Spleen (tissue), 13 donors: ENCODE measurements at places on chromosomes 6 and 20. TPM values are rescaled to one million over a fixed set of nuclear protein-coding genes. Genes with fewer than 3 reads are reported as not detected.

- H3K4me3 ChIP-seq, result no peak overlapping the region
- H3K36me3 ChIP-seq, result no peaks in the 10 kb centered on the region
- no peaks in the 10 kb centered on the region for H3K4me1 ChIP-seq
Measured at GRCh38 chr6:169222126-169222525, 31.5 kb downstream of the THBS2 start.

DNA sequence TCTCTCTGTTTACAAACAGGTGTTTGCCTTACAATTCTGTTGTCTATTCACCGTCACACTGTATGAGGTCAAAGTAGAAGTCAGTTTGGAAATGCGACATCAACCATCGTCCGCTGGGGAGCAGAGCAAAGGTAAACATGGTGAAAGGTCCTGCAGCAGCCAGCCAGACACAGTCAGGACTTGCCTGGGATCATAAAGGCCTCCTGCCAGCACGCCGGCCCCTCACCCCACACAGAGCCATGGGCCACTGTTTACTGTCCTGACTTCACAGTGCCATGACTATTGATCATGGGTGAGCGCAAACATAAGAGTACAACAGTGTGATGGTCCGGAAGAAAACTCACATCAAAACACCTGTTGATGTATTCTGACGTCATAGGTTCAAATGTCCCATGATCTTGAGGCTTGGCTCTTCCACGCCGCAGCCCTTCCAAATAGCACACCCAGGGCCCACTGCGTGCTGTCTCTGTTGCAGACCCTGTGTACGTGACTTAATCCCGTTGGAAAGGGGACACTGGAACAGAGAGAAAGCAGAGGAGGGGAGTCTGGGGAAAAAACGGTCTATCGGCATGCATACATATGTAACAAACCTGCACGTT lies 16.9 kb upstream of the PPP1R3G start:
- no peaks in the 10 kb centered on the region for H3K36me3 ChIP-seq

TTK gene
- total RNA-seq, result 1.8 TPM

MTFR2 gene
- 1.6 TPM for total RNA-seq

- no peak for DNase-seq
- H3K36me3 ChIP-seq, result no peaks in the 10 kb centered on the region
- H3K27me3 ChIP-seq, result no peaks in the 10 kb centered on the region
- no peak overlapping the region for H3K27ac ChIP-seq
Measured at GRCh38 chr20:32348207-32348606, 9.9 kb upstream of the ASXL1 start.

- H3K27ac ChIP-seq, result no peak overlapping the region
- no peaks in the 10 kb centered on the region for H3K4me1 ChIP-seq
- H3K4me3 ChIP-seq, result no peak overlapping the region
- H3K27me3 ChIP-seq, result no peaks in the 10 kb centered on the region
- no peaks in the 10 kb centered on the region for H3K36me3 ChIP-seq
- no peak for DNase-seq
Measured at GRCh38 chr6:73076211-73076954, 148.9 kb downstream of the KHDC1L start.

- no peak for DNase-seq
Measured at GRCh38 chr20:38383147-38383546, 36.9 kb downstream of the LBP start.

- no peaks in the 10 kb centered on the region for H3K4me1 ChIP-seq
- peaks cover 15% of the 10 kb centered on the region for H3K27me3 ChIP-seq
Measured at GRCh38 chr20:58470336-58471192, 44.6 kb downstream of the APCDD1L start.

DNA sequence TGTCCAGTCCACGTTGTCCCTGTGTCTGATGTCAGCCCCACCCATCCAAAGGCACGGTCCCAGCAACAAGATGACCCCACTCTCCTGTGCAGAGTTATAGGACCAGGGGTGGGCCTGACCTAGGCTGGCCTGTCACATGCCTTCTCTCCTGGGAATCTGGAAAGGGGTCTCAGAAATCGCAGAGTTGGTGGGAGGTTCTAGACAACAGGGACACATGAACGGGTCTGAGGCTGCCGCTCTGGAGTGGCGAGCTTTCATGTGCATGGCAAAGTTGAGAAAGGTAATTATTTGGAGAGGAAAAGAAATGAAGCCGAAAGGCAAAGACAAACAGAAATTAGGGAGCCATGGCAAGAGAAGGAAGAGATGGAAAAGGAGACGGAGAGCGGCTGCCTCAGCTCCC lies 29.5 kb downstream of the BFSP1 start:
- H3K36me3 ChIP-seq, result no peaks in the 10 kb centered on the region
- no peak overlapping the region for H3K27ac ChIP-seq
- no peak for DNase-seq
- no peak overlapping the region for H3K4me3 ChIP-seq
- H3K27me3 ChIP-seq, result no peaks in the 10 kb centered on the region

- no peak for DNase-seq
- peaks cover 11% of the 10 kb centered on the region for H3K4me1 ChIP-seq
- no peak overlapping the region for H3K4me3 ChIP-seq
- no peaks in the 10 kb centered on the region for H3K27me3 ChIP-seq
Measured at GRCh38 chr20:57716901-57717300, 7.1 kb upstream of the PMEPA1 start.

APOM gene
- total RNA-seq, result 0.66 TPM

GRCh38 chr20:56765172-56766073 lies 136.3 kb downstream of the TFAP2C start:
- no peak overlapping the region for H3K27ac ChIP-seq
- no peak for DNase-seq
- no peaks in the 10 kb centered on the region for H3K27me3 ChIP-seq

HLA-DMB gene
- 135 TPM for total RNA-seq

SIRPG gene
- total RNA-seq, result 10.4 TPM

DNA sequence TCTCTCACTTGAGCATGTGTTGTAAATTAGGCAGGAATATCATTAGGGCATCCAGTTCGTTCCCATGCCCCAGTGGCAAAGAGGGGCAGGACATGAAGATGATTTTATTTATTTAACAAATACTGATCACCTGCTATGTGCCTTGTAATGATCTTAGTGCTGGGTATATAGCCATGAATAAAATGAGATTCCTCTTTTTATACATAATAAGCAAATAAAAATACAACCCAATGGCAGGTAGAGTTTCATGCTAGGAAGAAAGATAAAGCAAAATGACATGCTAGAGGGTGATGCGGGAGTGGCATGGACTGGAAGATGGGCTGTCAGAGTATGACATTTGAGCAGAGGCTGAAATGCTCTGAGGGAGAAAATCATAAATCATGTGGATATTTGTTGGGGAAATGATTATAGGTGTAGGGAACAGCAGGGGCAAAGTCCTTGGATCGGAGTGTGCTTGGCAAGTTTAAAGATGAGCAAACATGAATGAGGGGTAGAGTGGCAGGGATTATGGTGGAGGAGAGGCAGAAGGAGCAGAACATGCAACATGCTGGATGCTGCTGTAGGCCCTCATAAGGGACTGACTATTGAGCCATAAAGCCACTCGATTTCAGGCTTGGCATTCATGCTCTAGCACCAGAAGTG lies 342.1 kb downstream of the PLCB1 start:
- no peaks in the 10 kb centered on the region for H3K4me1 ChIP-seq
- H3K27ac ChIP-seq, result no peak overlapping the region
- no peaks in the 10 kb centered on the region for H3K27me3 ChIP-seq
- no peak overlapping the region for H3K4me3 ChIP-seq

SOX18 gene
- total RNA-seq, result 56.7 TPM

DNA sequence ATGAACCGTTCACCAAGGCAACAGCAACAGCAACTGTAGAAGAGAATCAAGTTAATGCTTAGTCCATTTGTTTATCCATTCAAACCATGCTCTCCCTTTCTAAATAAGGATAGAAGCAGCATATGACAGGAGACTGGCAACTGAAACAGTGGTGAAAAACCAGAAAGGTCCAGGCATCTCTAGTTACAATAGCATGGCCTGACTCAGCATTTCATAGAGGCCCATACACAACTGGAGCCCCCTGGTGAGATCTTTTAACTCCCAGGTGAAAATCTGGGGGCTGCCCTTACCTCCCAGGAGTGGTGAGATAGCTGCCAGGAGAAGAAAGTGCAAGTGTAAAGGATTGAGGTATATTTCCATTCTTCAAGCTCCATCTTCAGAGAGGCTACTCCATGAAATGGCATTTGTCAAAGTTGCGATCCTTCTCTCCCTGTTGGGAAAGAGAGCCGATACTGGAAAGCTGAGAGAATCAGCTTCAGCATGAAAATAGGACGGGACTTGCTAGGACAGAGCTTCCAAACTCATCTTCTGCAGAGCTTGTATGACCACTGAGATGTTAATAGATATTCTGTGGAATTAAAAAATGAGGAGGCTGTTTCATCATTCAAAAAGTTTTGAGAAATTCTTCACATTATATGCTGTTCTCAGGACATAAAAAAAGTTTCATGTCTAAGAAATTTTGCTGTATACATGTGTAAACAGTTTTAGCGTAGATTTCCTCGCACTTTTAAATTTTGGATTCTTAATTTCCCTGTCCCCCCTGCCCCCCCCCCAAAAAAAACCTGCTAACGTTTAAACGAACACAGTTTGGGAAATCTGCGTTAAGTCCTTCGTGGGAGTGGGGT lies 10.9 kb upstream of the SLC2A12 start:
- no peak for DNase-seq
- H3K4me3 ChIP-seq, result no peak overlapping the region
- no peaks in the 10 kb centered on the region for H3K4me1 ChIP-seq
- H3K36me3 ChIP-seq, result no peaks in the 10 kb centered on the region

GRM1 gene
- 0.19 TPM for total RNA-seq

PARD6B gene
- 6.6 TPM for total RNA-seq

DNA sequence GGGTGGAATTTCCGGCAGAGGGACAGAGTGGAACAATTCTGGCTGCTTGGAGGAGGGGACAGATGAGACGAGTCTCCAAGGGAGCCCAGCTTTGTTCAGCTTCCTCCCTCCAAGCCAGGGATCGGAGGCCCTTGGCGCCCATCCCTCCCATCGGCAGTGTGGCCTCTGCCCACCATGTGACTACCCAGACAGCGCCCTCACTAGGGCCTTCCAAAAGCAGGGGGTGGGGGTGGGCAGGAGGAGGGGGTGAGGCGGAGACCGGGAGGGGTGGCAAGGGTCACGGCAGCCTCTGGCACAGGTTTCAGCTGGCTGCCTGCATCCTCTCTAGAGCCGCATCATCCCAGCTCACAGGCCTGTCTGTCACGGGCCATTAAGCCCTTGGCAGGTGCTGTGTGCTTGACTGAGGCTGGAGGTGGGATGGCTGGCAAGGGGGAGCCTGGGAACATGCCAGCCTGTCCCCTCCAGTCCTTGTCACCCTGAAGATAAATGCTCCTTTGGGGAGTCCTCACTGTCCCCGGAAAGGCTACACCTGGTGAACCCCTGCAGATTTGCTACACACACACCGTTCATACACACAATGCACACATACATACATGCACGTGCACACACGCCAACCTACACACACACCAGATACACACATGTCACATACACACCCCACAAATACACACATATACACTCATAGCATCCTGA lies 6.2 kb upstream of the FGD2 start:
- peaks cover 5% of the 10 kb centered on the region for H3K4me1 ChIP-seq
- H3K36me3 ChIP-seq, result no peaks in the 10 kb centered on the region
- H3K27ac ChIP-seq, result peak overlapping the region; percentile 57
- DNase-seq, result peak; percentile 37
- no peak overlapping the region for H3K4me3 ChIP-seq

NELFE gene
- 44.1 TPM for total RNA-seq

GRCh38 chr20:12679447-12679846 lies 329.3 kb upstream of the SPTLC3 start:
- H3K36me3 ChIP-seq, result no peaks in the 10 kb centered on the region
- H3K4me1 ChIP-seq, result no peaks in the 10 kb centered on the region
- H3K4me3 ChIP-seq, result no peak overlapping the region

DNA sequence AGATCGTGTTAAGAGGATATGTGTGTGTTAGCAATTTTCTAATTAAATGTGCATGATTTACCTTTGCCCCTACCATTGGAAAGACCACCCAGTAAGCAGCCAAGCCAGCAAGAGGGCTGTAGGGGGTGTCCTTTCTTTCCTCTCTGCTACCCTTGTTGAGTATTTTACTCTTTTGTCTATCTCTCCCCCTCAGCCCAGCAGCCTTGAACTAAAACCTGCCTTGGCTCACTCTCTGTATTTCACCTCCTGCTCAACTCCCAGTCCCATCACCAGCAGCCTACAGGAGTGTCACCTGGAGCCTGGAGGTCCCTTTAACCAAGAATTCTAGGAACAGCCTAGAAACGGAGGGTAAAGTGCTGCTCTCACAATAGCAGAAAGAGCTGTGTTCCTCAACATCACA lies 81.0 kb downstream of the HIVEP2 start:
- H3K4me1 ChIP-seq, result peaks cover 60% of the 10 kb centered on the region
- no peak overlapping the region for H3K27ac ChIP-seq
- H3K27me3 ChIP-seq, result no peaks in the 10 kb centered on the region
- no peaks in the 10 kb centered on the region for H3K36me3 ChIP-seq

DNA sequence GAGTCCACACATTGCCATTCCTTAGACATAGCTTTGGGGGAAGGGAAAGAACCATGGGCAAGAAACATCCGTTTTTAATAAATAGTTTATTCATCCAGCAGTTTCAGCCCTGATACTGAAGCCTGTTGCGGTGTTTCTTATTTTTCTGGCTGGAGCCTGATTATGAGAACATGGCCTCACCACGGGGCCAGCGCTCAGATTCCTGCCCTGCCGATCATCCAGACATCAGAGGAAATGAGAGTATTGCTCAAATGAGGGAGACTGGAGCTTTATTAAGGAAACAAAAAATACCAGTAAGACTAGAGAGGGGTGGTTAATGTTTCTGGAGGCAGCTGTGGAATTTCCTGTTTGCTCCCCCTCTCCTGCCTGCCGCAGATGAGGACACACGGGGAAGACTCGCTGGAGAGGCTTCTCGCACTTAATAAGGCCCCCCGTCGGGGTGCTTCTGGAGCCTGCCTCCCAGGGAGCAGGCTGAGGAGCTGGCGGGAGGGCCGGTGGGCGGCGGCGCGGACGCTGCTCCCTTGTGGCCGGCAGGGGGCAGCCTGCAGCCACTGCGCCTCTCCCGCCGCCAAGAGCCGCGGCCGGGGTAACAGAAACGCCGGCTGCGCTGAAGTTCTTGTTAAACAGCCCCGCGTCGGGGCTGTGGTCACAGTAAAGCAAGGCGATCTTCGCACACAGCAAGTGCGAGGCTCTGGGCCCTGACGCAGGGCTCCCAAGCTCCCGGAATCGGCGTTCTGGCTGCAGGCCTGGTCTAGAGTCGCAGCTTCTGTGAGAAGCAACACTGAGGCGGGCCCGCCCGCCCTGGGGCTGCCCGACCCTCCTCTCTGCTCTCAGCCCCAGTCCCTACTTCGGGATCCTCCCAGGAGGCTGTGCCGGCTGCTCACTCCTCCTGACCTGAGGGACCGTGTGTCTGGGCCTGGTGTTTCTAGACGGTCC lies 17.5 kb downstream of the LEMD2 start:
- peak overlapping the region; percentile 71 for H3K27ac ChIP-seq
- H3K4me1 ChIP-seq, result peaks cover 8% of the 10 kb centered on the region
- DNase-seq, result peak; percentile 92
- H3K36me3 ChIP-seq, result peaks cover 49% of the 10 kb centered on the region

GRCh38 chr6:3813150-3813780 lies 35.9 kb upstream of the FAM50B start:
- H3K27ac ChIP-seq, result no peak overlapping the region
- peaks cover 11% of the 10 kb centered on the region for H3K4me1 ChIP-seq
- no peaks in the 10 kb centered on the region for H3K36me3 ChIP-seq

DNA sequence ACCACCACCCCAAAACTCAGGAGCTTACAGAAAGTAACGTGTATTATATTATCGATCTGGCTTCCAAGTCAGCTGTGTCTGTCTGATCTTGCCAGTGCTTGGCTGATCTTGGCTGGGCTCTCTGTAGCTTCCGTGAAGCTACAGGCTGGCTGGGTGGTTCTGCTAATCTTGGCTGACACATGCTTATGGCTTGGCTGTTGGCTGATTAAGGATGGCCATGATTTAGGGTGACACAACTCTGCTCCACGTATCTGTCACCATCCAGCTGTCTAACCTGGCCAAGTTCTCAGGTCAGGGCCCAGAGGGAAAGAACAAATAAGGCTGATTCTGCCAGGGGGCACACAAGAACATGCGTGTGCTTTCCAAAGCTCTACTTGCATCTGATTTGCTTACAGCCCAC lies 64.7 kb upstream of the PRL start:
- H3K4me1 ChIP-seq, result no peaks in the 10 kb centered on the region
- no peak for DNase-seq
- H3K36me3 ChIP-seq, result no peaks in the 10 kb centered on the region

FGD2 gene
- 426 TPM for total RNA-seq
